ENCODE measurements at places on chromosomes 3 and 15. TPM values are rescaled to one million over a fixed set of nuclear protein-coding genes. Genes with fewer than 3 reads are reported as not detected.

LRRC2 gene
- 0.11 TPM for total RNA-seq

KCNMB3 gene
- total RNA-seq: 1.2 TPM

MTFMT gene
- 19.3 TPM for total RNA-seq

SOX2 gene
- not detected for total RNA-seq

TRAT1 gene
- total RNA-seq: 58.4 TPM

MCF2L2 gene
- total RNA-seq: 7.2 TPM

MEIS2 gene
- not detected for total RNA-seq

NLGN1 gene
- not detected for total RNA-seq

DNA sequence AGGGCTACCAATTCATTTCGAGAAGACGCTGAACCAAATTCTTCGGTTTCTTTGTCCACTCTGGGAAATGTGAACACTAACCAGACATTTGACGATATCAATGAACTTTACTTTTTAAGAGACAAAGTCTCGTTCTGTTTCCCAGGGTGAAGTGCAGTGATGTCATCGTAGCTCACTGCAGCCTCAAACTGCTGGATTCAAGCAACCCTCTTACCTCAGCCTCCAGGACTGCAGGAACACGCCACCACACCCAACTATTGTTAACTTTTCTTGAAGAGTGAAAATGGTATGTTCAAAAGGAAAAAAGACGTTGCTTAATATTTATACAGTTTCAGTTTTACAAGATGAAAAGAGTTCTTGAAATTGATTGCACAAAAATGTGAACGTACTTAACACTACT, 30.6 kb downstream of the MB21D2 start:
- DNase-seq: no peak

DNA sequence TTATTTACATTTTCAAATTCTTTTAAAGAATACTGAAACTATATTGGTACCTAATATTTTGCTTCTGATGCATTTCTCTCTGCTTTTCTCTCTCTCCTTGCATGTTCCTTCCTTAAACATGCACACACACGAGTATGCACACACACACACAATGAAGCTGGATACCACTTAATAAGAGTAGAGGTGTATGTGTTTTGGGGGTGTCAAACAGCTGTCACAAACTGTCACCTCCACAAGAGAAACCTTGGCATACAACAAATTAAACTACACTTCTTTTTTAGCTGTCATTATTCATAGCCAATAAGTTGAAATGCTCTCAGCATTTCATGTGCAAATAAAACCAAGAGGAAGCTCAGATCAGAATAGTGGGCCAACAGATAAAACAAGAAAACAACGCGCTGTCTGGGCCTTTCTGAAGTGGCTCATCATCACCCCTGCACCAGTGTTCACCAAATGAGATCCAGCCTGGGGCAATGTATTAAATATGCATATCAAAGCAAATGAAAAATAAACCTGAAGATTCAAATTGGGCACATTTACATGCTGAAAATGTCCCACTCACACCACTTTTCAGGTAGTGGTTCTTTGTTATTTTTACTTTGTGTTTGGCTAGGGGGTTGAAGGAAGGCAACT, 9.7 kb downstream of the MEIS2 start:
- DNase-seq: no peak

GRCh38 chr3:99760629-99761028, 57.0 kb upstream of the CMSS1 start:
- no peak for DNase-seq

GRCh38 chr15:30953731-30954378, 37.6 kb downstream of the MTMR10 start:
- no peak for DNase-seq

GRCh38 chr3:69012800-69013252, 658 bp downstream of the EOGT start:
- DNase-seq: peak; percentile 28

DNA sequence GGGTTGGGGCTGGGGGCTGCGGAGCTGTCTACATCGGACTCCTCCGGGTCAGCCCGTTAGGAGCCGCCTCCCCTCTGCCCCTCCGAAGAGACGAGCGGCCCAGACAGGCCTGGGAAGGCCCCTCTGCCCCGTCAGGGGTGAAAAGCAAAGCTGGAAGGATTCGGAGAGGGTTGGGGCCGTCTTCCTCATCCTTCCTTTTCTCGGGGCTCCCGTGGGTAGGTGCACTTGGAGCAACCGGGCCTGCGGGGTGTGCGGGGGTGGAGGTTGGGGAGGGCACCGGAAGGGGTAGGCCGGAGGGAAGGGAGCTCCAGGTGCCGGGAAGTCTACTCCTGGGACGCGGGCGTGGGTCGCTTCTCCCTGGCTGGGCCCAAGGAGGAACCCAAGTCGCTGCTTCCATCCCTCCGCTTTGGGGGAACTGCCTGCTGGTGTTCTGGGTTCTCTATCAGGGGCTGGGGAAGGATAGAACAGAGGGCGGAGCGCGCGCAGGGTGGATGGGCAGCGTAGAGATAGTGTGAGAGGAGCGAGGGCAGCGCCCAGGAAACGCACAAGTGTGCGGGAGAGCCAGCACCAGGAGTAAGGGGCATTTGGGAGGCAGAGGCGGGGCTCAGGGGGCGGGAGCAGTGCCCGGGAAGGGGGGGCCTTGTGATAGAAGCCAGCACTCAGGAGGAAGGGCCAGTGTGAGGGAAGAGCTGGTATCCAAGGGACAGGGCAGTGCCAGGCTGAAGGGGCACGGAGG, 590 bp downstream of the POLR2H start:
- peak; percentile 60 for DNase-seq

GRCh38 chr3:99570061-99570460, 68.3 kb upstream of the COL8A1 start:
- no peak for DNase-seq

- no peak for DNase-seq
These were observed 22.6 kb downstream of the TSPAN3 start for GRCh38 chr15:77048135-77048876.

GRCh38 chr3:73885862-73886261, 261.1 kb upstream of the PDZRN3 start:
- DNase-seq: no peak

- no peak for DNase-seq
These were observed 265.6 kb downstream of the CTNNB1 start for GRCh38 chr3:41464858-41465257.

DNA sequence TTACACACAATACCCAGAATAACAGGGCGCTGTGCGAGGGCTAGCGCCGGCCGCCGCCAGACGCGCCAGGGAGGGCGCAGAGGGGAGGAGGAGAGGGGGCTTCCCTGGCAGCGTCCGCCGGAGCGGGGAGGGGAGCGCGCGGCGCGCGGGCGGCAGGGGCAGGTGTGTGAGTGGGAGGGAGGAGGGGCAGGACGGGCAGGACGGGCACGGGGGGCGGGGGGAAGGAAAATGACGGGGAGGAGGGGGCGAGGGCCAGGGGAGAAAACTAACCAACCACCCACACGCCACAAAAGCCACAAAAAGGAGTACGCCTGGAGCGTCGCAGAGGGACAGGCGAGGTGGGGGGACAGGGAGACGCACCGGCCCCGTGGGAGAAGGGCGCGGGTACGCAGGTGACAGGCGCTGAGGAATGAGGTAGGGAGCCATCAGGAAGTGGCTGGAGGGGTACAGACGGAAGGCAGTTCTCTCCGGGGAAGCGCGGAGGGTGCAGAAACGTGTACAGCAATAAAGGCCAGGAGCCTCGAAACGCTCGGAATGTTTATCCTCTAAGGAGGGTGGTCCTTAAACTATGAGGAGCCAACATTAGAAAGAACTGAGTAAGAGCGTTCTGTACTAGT, 610 bp upstream of the SATB1 start:
- peak; percentile 81 for DNase-seq

DNA sequence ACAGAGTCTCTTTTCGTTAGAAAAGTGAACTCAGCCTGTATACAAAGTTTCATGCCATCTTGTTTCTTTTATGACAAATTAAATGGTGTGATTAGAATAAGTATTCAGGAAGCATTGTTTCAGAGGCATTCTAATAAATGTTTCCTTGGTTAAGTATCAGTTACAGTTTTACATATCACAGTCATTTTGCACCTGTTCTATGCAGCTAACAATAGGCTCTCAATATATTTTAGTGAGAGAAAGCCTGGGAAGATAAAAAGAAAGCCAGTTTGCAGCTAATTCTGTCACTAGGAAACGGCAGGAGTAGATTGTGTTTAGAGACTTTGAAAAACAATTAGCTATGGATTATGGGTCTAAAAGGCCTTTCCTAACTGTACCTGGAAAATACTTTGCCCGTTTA, 252.8 kb downstream of the ZIC1 start:
- DNase-seq: no peak

DNA sequence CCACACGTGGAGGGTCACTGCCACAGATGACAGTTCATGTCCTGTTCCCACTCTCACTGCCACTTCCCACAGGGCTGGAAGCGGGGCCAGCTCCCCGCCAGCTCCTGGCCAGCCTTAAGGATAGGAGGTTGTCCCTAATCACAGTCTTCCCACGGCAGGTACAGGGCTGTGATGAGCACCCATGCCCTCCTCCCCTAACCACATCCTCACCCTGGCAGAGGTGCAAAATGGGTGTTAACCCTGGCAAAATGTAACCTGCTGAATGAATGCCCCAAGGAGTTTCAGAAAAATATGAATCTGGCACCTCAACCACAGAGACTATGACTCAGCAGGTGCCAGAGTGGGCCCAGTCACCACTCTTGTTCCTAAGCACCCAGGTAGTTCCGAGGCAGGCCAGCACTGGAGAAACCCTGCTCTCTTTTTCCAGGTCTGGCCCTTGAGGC, 185.1 kb upstream of the TPM1 start:
- peak; percentile 21 for DNase-seq

DNA sequence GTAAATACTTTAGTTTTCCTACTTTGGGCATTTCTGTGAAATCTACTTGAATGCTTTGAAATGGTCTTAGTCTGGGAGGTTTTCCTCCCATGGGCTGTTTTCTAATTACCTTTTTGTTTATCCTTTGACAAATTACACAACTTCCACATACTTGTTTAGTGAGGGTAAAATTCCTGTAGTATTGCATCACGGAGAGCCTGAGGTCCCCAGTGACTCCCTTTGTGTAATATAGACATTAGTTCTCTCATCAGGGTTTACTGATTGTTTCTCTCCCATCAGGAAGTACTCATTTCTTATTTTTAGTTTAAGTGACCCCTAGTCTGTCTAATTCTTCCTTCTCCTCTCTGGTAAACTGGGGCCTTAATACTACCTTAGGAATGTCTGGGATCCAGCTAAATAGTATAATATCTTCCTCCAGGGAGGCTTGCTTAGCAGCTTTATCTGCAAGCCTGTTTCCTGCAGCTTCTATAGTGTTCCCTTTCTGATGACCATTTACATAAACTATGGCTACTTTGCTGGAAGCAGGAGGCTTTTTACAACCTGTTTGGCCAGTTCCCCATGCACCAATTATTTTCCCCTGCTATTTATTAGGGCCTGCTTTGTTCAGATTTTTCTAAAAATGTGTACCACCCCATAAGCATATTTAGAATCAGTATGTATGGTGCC, 87.2 kb upstream of the XCR1 start:
- DNase-seq: no peak

- DNase-seq: no peak
These were observed 21.6 kb downstream of the SNX33 start for GRCh38 chr15:75669191-75669878.

DNA sequence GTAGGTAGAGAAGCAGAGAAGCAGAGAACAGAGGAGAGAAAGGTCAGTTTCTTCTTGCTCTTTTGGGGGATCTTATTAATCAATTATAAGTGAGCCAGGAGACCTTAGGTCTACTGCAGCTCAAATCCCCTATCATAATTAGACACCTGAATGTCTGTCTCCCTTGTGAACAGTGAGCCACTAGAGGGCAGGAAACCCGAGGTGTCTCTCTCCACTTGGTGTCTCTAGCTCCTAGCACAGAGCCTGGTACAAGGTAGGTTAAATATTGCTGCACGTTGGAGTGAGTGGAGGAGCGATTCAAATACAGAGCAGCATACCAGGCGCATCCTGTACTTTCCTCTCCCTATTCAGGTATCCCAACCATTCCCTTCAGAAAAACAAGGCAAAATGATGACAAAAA, 2.0 kb upstream of the ST8SIA2 start:
- peak; percentile 37 for DNase-seq

DNA sequence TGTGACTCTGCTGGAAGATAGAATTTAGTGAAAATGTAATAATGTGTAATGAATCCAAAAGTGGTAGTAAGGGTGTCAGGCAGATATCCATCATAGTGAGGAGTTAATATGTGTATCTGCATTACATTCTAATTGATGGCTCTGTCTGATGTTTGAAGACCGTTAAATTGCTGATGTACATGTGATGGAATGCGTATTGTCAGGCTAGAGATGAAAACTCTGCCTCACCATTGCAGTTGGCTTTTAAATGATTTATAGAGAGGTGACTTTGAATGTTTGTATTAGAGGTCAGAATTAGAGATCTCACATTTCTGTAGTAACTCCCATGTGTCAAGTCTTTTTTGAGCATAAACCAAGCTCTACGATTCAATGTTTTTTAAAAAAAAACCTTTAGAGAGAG, 234.6 kb downstream of the NAALADL2 start:
- no peak for DNase-seq

DNA sequence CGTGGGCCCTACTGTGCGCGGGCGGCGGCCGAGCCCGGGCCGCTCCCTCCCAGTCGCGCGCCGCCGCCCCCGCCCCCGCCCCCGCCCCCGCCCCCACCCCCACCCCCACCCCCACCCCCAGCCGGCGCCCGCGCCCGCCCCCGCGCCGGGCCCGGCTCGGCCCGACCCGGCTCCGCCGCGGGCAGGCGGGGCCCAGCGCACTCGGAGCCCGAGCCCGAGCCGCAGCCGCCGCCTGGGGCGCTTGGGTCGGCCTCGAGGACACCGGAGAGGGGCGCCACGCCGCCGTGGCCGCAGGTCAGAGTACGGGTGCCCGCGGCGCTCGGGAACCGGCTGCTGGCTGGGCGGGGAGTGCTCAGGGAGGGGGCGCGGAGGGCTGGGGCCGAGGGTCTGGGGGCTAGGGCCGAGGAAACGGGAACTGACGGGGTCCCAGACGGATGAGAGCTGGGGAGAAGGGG, 1.1 kb upstream of the PPARG start:
- DNase-seq: no peak

- peak; percentile 63 for DNase-seq
These were observed 2.6 kb upstream of the ULK3 start for GRCh38 chr15:74845581-74845980.

GRCh38 chr15:25056484-25057425, 102.0 kb downstream of the SNRPN start:
- no peak for DNase-seq

DNA sequence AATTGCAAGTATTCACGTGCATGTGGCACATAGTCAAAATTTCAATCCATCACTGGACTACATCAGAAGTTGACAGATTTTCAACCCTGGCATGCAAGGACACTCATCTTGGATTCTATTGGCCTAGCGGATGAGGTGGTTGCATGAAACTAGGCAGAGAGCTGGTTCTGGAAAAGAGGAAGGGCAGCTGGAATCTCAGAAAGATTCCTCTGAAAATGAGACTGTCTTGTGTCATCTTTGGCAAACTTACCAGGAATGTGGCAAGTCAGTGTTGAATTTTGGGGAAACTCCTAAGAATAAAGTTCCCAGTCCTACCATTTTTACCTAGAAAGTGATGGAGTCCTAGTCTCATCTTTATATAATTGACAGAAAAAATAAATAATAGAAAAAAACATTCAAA, 384.3 kb upstream of the NR2F2 start:
- DNase-seq: no peak

DNA sequence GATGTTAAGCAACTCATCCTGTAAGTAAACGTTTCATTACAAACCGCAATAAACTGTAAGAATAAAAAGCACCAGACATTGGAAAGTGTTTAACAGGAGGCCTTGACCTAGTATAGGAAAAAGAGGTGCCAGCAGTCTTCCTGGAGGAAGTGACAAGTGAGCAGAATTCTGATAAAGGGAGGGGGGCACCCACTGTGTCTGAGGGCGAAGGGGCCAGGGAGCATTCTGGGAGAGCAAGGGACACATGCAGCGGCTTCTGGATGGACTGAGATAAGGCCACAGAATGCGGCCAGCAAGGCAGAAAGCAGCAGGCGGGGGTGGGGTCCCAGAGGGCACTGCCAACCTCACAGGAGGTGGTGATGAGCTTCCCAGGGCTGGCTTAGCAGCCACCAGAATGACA, 80.2 kb downstream of the MTHFS start:
- DNase-seq: no peak

Measured in activated CD8-positive, alpha-beta T cell treated with anti-CD3 and anti-CD28 coated beads, Interleukin-2, amount 10 ng/mL, durations not matched to agents 7 days and 5 days (primary cell).